ENCODE measurements at places on chromosomes 5 and 9. TPM values are rescaled to one million over a fixed set of nuclear protein-coding genes. Genes with fewer than 3 reads are reported as not detected.
A peak's percentile ranks its signal among the peaks of the same experiment; 100 is the strongest.

Gene C6
- 1.6 TPM for total RNA-seq

Gene HTR4
- total RNA-seq, result not detected

- no peak for DNase-seq
Measured at GRCh38 chr5:116478491-116478890, 96.1 kb downstream of the SEMA6A start.

GRCh38 chr9:124291801-124292396, 34.1 kb downstream of the NEK6 start:
- DNase-seq, result peak; percentile 50

DNA sequence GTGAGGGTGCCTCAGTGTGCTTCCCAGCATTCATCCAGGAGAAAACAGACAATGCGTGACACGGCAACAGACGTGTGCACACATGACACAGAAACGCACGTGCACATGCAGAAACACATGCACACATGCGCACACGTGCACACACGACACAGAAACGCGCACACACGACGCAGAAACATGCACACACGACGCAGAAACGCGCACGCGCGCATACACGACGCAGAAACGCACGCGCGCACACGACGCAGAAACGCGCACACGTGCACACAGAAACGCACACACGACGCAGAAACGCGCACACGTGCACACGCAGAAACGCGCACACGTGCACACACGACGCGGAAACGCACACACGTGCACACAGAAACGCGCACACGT, 16.5 kb downstream of the TPPP start:
- no peak for DNase-seq

- no peak for DNase-seq
Measured at GRCh38 chr5:59674763-59675162, 218.8 kb downstream of the PDE4D start.

GRCh38 chr5:77483682-77484081, 8.4 kb downstream of the WDR41 start:
- no peak for DNase-seq

GRCh38 chr5:19862711-19863110, 125.3 kb downstream of the CDH18 start:
- no peak for DNase-seq

Data from M059J (cell line).